ENCODE measurements at places on chromosomes 11 and 22. TPM values are rescaled to one million over a fixed set of nuclear protein-coding genes. Genes with fewer than 3 reads are reported as not detected.

DNA sequence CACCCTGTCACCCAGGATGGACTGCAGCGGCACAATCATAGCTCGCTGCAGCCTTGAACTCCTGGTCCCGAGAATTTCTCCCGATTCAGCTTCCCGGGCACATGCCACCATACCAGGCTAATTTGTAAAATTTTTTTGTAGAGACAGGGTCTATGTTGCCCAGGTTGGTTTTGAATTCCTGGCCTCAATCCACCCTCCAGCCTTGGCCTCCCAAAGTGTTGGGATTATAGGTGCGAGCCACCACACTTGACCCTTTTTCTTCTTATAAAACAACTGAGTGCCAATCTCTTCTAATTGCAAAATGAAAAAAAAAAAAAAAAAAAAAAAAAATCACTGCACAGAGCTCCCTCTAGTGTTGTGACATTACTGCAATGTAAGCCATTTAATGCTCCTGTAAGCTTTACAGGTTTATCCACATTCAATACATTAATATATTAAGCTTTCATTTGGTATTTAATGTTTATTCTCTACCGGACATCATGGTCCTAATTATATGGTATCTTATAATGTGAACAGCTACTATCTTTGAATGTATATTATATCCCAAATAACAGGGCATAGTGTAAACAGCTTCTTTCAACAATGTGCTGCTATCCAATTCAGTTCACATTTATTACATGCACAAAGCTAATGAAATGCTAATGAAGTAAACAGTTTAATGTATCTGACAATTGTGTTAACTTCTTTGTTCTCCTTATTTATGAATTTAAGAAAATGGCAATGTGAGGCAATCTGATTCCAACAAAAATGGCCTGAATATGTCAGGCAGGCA lies 44.6 kb downstream of the COPB1 start:
- no peak overlapping the region for H3K4me3 ChIP-seq
- H3K27me3 ChIP-seq: no peaks in the 10 kb centered on the region
- DNase-seq: no peak
- H3K36me3 ChIP-seq: peaks cover 36% of the 10 kb centered on the region

GRCh38 chr22:26671317-26672059 lies 14.1 kb downstream of the MIAT start:
- no peaks in the 10 kb centered on the region for H3K36me3 ChIP-seq
- peaks cover 26% of the 10 kb centered on the region for H3K4me1 ChIP-seq
- peak overlapping the region; percentile 98 for H3K27ac ChIP-seq
- H3K4me3 ChIP-seq: no peak overlapping the region
- no peak for DNase-seq
- H3K27me3 ChIP-seq: no peaks in the 10 kb centered on the region

DNA sequence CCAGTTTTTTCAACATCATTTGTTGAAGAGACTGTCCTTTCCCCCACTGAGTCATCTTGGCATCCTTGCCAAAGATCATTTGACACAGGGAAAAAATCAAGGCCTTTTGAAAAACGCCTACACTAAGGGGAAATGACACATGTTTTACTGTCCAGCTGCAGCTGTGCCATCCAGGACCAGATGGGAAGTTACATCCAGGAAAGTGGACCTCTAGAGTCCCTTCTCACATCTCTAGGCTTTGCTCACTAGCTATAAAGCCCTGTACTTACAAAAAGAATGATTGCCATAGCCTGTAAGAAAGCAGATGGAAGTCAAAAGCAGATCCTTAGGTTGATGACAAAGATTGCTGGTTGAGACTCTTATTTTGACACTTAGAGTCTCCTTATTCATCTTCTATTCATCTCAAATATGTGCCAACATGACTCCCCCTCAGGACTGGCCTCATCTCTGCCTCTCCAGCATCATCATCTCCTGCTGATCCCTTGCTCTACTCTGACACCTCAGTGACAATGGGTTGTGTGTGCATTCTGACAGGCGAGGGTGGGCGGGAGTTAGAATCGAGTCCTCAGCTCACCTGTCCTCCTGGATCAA lies 22.8 kb downstream of the OSBP2 start:
- H3K36me3 ChIP-seq: no peaks in the 10 kb centered on the region
- no peaks in the 10 kb centered on the region for H3K27me3 ChIP-seq
- peaks cover 8% of the 10 kb centered on the region for H3K4me1 ChIP-seq
- no peak for DNase-seq
- no peak overlapping the region for H3K4me3 ChIP-seq

GRCh38 chr11:6650980-6651379 lies 4.6 kb downstream of the DCHS1 start:
- no peak overlapping the region for H3K27ac ChIP-seq
- H3K36me3 ChIP-seq: no peaks in the 10 kb centered on the region
- H3K27me3 ChIP-seq: no peaks in the 10 kb centered on the region
- no peak for DNase-seq

- no peak for DNase-seq
- H3K27ac ChIP-seq: no peak overlapping the region
- H3K36me3 ChIP-seq: no peaks in the 10 kb centered on the region
- H3K4me3 ChIP-seq: no peak overlapping the region
- no peaks in the 10 kb centered on the region for H3K27me3 ChIP-seq
Measured at GRCh38 chr22:18063306-18063705, 14.5 kb upstream of the PEX26 start.

DNA sequence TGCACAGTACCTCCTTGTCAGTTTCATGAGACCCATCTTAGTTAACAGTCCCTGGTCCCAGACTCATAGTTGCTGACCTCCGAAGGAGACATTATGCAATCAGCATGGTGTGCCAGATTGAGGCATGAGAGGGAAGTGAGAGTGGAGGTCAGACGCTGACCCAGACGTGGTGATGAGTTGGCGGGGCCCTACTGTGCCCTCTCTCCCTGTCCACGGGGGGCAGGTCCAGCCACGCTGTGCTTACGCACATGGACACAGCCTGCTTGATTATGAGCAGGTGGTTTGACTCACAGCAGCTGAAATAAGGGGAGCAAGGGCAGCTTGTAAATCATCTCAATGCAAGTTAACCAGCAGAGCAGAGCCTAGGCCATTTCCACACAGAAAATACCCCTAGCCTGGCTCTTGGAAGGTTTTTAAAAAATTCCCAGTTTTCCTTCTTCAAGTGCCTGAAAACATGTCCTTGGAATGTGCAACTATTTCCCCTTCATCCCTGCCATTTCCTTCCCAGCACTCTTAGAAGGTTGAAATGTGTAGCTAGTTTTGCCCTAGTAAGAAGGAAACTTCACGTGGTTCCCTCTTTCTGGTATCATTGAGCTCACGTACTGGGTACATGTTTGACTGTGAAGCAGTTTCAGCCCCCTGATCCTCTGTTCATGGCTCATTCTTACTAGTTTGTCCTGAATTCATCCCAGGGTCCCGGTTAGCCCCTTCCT lies 122.6 kb upstream of the SORL1-AS1 start:
- no peaks in the 10 kb centered on the region for H3K4me1 ChIP-seq
- no peaks in the 10 kb centered on the region for H3K27me3 ChIP-seq
- DNase-seq: peak; percentile 94
- peak overlapping the region; percentile 55 for H3K27ac ChIP-seq
- no peaks in the 10 kb centered on the region for H3K36me3 ChIP-seq

DNA sequence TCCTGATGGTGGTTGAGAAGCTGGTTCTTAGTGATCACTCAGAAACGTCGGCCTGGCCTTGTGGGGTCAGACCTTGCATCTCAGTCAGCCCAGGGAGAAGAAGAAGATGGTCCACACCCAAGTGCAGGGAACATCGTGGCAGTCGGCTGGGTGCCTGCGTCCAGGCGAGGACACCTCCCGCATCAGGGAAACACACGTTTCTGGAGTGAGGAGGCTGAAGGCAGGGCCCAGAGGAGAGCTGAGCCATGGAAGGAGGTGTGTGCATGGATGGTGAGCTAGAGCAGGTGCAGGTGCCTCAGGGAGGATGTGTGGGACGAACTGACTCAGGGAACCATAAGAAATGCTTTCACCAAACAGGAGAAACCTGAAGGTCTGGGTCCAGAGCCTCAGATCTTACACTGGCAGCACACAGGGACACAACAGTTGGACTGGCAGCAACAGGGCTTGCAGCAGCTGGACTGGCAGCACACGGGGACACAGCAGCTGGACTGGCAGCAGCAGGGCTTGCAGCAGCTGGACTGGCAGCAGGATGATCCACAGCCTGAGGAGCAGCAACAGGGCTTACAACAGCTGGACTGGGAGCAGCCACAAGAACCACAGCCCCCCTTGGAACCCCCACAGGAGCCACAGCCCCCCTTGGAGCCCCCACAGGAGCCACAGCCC lies 632 bp downstream of the KRTAP5-2 start:
- no peak overlapping the region for H3K4me3 ChIP-seq
- no peak overlapping the region for H3K27ac ChIP-seq
- H3K27me3 ChIP-seq: no peaks in the 10 kb centered on the region
- no peaks in the 10 kb centered on the region for H3K4me1 ChIP-seq
- DNase-seq: no peak

DNA sequence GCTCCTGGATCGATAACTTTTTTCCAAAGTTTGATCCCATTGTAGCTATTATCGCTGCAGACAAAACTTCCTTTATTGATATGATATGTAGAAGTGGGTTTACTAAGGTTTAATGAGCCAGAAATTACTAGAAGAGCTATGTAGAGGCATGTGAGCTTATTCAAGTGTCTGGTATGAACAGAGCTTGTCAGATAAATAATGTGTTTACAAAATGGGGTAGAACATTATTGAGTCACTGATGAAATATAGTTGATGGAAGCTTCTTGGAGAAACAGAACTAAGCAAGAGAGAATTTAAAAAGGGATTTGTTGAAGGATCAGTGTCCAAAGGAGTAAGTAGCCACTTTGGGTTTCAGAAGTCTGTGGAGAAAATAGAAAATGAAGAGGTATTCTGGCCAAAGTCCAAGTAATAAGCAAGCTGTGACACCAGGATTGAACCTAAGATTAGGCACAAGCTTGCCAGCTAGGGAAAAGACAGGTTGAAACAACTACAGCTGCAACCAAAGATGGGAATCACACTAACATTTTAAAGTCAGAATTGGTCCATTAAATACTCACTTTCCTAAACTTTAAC lies 104.3 kb downstream of the MAML2 start:
- H3K4me1 ChIP-seq: no peaks in the 10 kb centered on the region
- no peaks in the 10 kb centered on the region for H3K27me3 ChIP-seq
- H3K27ac ChIP-seq: no peak overlapping the region
- DNase-seq: no peak
- no peaks in the 10 kb centered on the region for H3K36me3 ChIP-seq

DNA sequence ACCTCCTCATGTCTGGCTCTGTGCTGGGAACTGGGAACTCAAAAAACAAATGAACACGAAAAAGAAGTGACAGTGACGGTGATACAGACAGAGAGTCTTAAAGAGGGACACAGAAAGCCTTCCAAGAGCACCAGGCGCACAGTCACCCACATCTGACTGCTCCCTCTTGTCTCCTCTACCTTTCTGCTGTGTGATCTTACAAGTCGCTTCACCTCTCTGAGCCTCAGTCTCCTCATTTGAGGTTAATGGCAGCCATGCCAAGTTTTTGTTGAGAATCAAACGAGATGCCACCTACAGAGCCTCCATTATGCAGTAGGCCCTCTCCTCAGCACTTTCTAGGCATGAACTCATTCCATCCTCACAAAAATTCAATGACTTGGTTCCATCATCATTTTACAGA lies 3.7 kb downstream of the LRRC32 start:
- no peak for DNase-seq
- peak overlapping the region; percentile 63 for H3K27ac ChIP-seq
- no peaks in the 10 kb centered on the region for H3K27me3 ChIP-seq
- peak overlapping the region; percentile 49 for H3K4me3 ChIP-seq
- peaks cover 26% of the 10 kb centered on the region for H3K36me3 ChIP-seq

Gene LIF
- total RNA-seq: 8.9 TPM

DNA sequence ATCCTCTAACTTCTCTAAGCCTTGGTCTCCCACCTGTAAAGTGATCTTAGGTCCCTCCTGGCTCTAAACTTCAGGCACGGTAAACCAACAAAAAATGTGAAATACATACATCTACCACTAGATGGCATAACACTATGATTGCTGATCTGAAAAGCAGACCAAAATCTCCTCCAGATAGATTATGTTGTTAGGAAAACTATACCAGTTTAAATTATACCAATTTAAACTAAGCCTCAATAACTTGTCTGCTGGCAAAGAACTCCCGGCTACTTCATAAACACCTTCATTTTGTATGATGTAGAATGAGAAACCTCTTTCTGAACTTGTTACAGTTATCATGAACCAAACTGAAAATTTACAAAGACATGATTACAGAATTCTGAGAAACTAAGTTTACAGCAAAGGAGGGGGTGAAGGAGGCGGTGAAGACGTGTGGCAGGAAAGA lies 85.9 kb downstream of the SBF2 start:
- H3K27me3 ChIP-seq: no peaks in the 10 kb centered on the region
- no peak for DNase-seq
- H3K4me1 ChIP-seq: no peaks in the 10 kb centered on the region

DNA sequence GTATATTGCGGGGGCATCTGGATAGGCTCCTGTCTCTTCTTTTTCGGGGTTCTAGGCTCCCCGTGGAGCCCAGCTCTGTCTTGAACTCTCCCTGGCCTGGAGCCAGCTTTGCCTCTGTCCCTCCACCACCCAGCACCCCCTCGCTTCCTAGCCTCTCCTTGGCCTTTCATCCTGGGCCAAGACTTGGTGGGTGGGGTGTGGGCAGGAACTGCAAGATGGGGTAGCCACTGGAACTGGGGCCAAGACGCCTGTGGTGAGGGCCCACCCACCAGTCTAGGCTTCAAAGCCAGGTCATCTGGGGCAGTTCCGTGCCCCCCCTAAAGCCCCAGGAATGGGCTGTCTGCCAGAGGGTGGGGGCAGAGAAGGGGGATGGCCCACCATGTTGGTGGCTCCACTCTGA lies 1.7 kb upstream of the CRYBB1 start:
- no peak overlapping the region for H3K27ac ChIP-seq
- H3K27me3 ChIP-seq: no peaks in the 10 kb centered on the region
- no peak overlapping the region for H3K4me3 ChIP-seq
- no peaks in the 10 kb centered on the region for H3K4me1 ChIP-seq
- H3K36me3 ChIP-seq: no peaks in the 10 kb centered on the region
